ENCODE measurements at places on chromosomes 2 and 18. TPM values are rescaled to one million over a fixed set of nuclear protein-coding genes. Genes with fewer than 3 reads are reported as not detected.
A peak's percentile ranks its signal among the peaks of the same experiment; 100 is the strongest.

NEU4 gene
- 0.42 TPM for total RNA-seq

DNA sequence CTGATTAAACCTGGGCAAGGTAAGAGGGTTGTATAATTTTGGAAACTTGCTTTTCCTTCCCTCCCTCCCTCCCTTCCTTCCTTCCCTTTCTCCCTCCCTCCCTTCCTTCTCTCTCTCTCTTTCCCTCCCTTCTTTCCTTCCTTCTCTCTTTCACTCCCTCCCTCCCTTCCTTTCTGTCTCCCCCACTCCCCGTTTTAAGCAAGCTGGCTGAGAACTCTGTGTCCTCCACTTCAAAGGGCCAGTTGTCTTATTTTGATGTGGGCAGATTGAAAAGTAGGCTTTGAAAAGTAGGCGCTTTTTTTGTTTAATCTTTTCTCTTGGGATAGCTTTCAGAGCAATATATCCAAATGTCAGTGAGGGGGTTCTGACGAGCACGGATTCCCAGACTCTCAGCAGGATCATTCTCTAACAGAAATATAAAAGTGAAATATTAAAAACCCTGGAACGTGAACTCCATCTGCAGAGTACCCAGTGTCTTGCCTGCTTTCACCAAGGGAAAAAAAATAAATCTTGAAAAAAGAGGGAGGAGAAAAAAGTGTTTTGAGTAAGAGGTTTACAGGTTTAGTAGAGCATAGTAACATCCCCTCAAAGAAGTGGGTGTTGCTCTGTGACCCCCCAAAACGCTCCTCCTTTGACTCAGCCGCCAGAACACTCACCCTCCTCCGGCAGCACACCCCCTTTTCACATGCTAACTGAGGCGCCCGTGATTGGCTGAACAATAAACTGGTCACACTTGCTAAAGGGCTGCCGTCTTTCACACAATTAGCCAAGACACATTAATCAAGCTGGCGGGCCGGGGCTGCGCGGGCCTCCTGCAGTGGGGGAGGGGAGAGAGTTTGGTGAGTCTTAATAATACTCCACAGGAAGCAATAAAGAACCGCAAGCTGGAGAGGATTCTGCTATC, 52.2 kb downstream of the CDK15 start:
- H3K36me3 ChIP-seq: no peaks in the 10 kb centered on the region
- H3K4me1 ChIP-seq: peaks cover 5% of the 10 kb centered on the region
- H3K27ac ChIP-seq: no peak overlapping the region
- peak; percentile 79 for DNase-seq
- H3K27me3 ChIP-seq: no peaks in the 10 kb centered on the region

PRKRA gene
- total RNA-seq: 60.1 TPM

DNA sequence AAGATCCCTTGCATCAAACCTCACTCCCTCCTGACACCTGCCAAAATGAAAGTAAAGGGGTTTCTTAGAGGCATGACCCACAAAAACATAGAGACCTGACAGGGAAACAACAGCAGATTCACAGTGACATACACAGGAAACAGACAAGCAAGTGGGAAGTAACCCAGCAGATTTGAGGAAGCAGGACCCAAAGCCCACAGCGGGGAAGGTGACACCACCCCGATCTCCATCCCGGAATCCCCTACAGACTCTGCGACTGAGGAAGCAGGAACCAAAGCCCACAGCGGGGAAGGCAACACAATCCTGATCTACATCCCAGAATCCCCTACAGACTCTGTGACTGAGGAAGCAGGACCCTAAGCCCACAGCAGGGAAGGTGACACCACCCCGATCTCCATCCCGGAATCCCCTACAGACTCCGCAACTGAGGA, 21.6 kb downstream of the CIB4 start:
- H3K4me1 ChIP-seq: no peaks in the 10 kb centered on the region
- no peaks in the 10 kb centered on the region for H3K27me3 ChIP-seq
- no peak overlapping the region for H3K27ac ChIP-seq
- peak; percentile 17 for DNase-seq

DNA sequence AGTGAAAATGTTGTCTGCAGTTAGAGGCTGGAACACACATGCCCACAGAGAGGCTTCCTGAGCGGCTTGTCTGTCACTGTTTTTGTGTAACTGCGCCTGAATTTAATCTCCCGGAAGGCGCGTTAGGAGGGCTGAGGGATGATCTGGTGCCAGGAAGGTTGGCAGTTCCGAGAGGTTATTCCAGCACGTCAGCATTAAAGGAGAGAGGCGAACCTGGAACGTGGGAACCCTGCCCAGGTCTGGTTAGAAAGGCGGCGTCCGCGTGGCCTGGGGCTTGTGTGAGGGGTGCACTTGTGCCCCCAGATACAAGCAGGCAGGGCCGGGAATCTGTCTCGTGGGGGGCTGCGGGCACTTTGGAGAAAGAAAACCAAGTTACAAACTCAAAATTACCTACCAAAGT, 75.3 kb downstream of the NFATC1 start:
- no peak for DNase-seq
- H3K36me3 ChIP-seq: no peaks in the 10 kb centered on the region
- no peaks in the 10 kb centered on the region for H3K4me1 ChIP-seq

SCYGR1 gene
- not detected for total RNA-seq

GRCh38 chr2:123127236-123127635, 897.9 kb upstream of the CNTNAP5 start:
- H3K36me3 ChIP-seq: peaks cover 5% of the 10 kb centered on the region
- H3K27me3 ChIP-seq: no peaks in the 10 kb centered on the region
- H3K4me1 ChIP-seq: no peaks in the 10 kb centered on the region
- H3K4me3 ChIP-seq: no peak overlapping the region
- no peak overlapping the region for H3K27ac ChIP-seq
- DNase-seq: no peak

CRYBA2 gene
- not detected for total RNA-seq

GRCh38 chr18:23101861-23102432, 33.3 kb upstream of the CABLES1 start:
- H3K27ac ChIP-seq: no peak overlapping the region
- no peak overlapping the region for H3K4me3 ChIP-seq
- H3K27me3 ChIP-seq: no peaks in the 10 kb centered on the region
- no peaks in the 10 kb centered on the region for H3K36me3 ChIP-seq

DNA sequence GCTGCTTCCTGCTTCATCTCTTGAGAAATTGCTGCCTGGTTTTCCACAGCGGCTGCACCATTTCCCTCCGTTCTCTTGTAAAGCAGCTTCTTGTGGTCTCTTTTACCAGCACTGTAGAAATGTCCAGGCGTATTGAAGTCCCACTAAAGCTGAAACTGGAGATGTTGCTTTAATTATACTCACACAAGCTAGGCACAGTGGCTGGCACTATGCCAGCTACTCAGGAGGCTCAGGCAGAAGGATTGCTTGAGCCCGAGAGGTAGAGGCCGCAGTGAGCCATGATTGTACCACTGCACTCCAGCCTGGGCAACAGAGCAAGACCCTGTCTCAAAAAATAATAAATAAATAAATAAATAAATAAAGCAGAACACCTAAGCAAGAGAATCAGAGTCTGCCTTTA, 19.2 kb upstream of the ATP9B start:
- DNase-seq: no peak
- H3K27ac ChIP-seq: no peak overlapping the region
- no peaks in the 10 kb centered on the region for H3K27me3 ChIP-seq
- no peak overlapping the region for H3K4me3 ChIP-seq

KIF5C gene
- total RNA-seq: 52.9 TPM

DNA sequence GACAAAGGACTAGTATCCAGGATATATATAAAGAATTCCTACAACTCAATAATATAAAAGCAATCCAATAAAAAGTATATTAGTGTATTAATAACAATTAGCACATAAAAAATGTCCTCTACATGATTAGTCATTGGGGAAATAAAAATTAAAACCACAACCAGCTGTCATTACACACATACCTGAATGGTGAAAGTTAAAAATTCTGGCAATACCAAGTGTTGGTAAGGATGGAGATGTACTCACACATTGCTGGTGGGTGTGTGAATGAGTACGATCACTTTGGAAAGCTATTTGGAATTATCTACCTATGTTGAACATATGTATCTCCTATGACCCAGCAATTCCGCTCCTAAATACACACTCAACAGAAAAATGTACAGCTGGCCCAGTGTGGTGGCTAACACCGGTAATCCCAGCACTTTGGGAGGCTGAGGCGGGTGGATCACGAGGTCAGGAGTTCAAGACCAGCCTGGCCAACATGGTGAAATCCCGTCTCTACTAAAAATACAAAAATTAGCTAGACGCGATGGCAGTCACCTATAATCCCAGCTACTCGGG, 14.3 kb upstream of the NOL10 start:
- H3K4me3 ChIP-seq: no peak overlapping the region
- no peaks in the 10 kb centered on the region for H3K27me3 ChIP-seq
- H3K27ac ChIP-seq: no peak overlapping the region
- DNase-seq: no peak

- no peak overlapping the region for H3K27ac ChIP-seq
- H3K36me3 ChIP-seq: no peaks in the 10 kb centered on the region
- no peaks in the 10 kb centered on the region for H3K4me1 ChIP-seq
- DNase-seq: no peak
Measured at GRCh38 chr2:226407135-226407534, 392.5 kb downstream of the IRS1 start.

DNA sequence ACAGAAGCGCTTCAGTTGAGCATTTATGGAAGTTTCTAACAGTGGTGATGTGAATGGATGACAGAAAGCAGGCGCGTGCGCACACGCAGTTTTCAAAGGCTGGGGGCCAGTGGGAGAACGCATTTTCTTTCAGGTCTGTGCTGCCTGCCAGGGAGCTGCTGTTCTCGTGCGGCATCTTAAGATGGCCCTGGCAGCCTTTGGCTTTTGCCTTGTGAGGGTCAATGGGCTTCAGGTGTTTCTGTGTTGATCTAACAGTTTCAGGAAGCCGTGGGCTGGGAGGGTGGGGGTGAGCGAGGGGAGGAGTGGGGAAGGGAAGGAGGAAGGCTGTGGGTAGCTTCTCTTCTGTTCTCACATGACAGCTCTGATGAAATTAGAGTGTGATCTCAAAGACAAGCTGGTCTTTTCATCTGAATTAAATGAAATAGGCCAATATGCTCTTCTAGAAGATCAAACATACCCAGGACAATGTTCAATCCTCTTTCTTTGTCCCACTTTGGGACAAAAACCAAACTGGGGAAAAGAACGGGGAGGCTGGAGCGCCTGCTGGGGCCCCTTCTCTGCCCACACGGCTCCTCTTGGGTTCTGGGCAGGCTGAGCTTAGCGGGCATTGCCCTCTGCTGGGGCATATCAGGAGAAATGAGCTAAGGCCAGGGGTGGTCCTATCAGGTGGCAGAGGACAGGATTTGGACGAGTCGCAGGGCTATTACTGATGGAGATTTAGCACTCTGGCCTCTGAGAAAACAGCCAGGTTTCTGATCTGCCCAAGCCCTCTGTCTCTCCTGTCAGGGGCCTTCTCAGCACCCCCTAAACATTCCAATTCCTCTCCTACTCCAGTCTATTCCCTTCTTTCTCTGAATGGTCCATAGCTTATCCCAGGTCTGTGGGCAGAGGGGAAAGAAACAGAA, 126.2 kb upstream of the LGALSL start:
- H3K4me3 ChIP-seq: no peak overlapping the region
- peak; percentile 46 for DNase-seq
- H3K36me3 ChIP-seq: no peaks in the 10 kb centered on the region
- H3K27ac ChIP-seq: no peak overlapping the region
- peaks cover 9% of the 10 kb centered on the region for H3K4me1 ChIP-seq
- no peaks in the 10 kb centered on the region for H3K27me3 ChIP-seq

GRCh38 chr2:230886671-230887071, 21.9 kb downstream of the ITM2C start:
- no peak overlapping the region for H3K27ac ChIP-seq
- no peak overlapping the region for H3K4me3 ChIP-seq
- H3K4me1 ChIP-seq: no peaks in the 10 kb centered on the region
- H3K36me3 ChIP-seq: no peaks in the 10 kb centered on the region
- no peak for DNase-seq
- no peaks in the 10 kb centered on the region for H3K27me3 ChIP-seq

DNA sequence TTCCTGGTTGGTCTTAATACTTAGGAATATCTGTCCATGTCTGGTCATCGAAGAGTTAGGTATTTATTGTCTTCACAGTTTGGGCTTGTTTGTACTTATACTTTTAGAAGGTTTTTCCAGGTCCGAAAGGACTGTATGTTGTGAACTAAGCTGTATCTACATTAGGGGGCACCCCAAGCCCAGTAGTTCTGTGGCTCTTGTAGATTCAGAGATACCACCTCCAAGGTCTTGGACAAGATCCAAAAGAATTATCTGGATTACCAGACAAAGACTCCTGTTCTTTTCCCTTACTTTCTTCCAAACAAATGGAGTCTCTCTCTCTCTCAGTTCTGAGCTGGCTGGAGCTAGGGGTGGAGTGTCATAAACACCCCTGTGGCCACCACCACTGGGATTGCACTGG, 328.7 kb downstream of the ZNF804A start:
- H3K4me3 ChIP-seq: no peak overlapping the region
- H3K4me1 ChIP-seq: no peaks in the 10 kb centered on the region
- H3K27me3 ChIP-seq: no peaks in the 10 kb centered on the region
- H3K36me3 ChIP-seq: peaks cover 10% of the 10 kb centered on the region
- DNase-seq: no peak
- H3K27ac ChIP-seq: no peak overlapping the region

GRCh38 chr2:88171966-88172365, 1.8 kb downstream of the THNSL2 start:
- H3K4me3 ChIP-seq: no peak overlapping the region
- no peaks in the 10 kb centered on the region for H3K36me3 ChIP-seq
- no peaks in the 10 kb centered on the region for H3K27me3 ChIP-seq
- DNase-seq: no peak
- H3K4me1 ChIP-seq: peaks cover 2% of the 10 kb centered on the region

IL36B gene
- total RNA-seq: not detected

DNA sequence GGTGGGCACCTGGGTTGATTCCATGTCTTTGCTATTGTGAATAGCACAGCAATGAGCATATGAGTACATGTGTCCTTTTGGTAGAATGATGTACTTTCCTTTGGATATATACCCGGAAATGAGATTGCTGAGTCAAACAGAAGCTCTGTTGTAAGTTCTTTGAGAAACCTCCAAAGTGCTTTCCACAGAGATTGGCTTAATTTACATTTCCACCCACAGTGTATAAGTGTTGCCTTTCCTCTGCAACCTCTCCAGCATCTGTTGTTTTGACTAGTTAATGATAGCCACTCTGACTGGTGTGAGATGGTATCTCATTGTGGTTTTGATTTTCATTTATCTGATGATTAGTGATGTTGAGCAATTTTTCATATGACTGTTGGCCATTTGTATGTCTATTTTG, 194.8 kb downstream of the ZNF804A start:
- H3K27me3 ChIP-seq: no peaks in the 10 kb centered on the region
- no peaks in the 10 kb centered on the region for H3K36me3 ChIP-seq

SERPINB3 gene
- 1.7 TPM for total RNA-seq

- no peaks in the 10 kb centered on the region for H3K36me3 ChIP-seq
Measured at GRCh38 chr2:154924531-154924930, 226.0 kb downstream of the KCNJ3 start.

- no peaks in the 10 kb centered on the region for H3K4me1 ChIP-seq
- H3K36me3 ChIP-seq: no peaks in the 10 kb centered on the region
- H3K27me3 ChIP-seq: no peaks in the 10 kb centered on the region
Measured at GRCh38 chr2:108534584-108535356, 500 bp downstream of the LIMS1 start.

- H3K4me3 ChIP-seq: no peak overlapping the region
- peaks cover 3% of the 10 kb centered on the region for H3K4me1 ChIP-seq
- no peaks in the 10 kb centered on the region for H3K36me3 ChIP-seq
- no peak overlapping the region for H3K27ac ChIP-seq
Measured at GRCh38 chr2:207792244-207792785, 22.6 kb upstream of the FZD5 start.

GRCh38 chr18:49207361-49207760, 253.1 kb downstream of the DYM start:
- no peaks in the 10 kb centered on the region for H3K27me3 ChIP-seq
- peaks cover 2% of the 10 kb centered on the region for H3K36me3 ChIP-seq
- DNase-seq: no peak
- no peaks in the 10 kb centered on the region for H3K4me1 ChIP-seq
- no peak overlapping the region for H3K27ac ChIP-seq
